ENCODE measurements at places on chromosomes 6 and 20. TPM values are rescaled to one million over a fixed set of nuclear protein-coding genes. Genes with fewer than 3 reads are reported as not detected.
A peak's percentile ranks its signal among the peaks of the same experiment; 100 is the strongest.

- no peak for DNase-seq
These were observed 116.5 kb upstream of the PRND start for GRCh38 chr20:4605166-4605565.

GRCh38 chr6:30194797-30195690 lies 18.2 kb downstream of the TRIM26 start:
- DNase-seq = no peak

GRCh38 chr6:16199804-16200203 lies 38.6 kb upstream of the GMPR start:
- DNase-seq = no peak

GRCh38 chr6:112466373-112467151 lies 119.4 kb downstream of the RFPL4B start:
- no peak for DNase-seq

- DNase-seq = no peak
These were observed 50.7 kb upstream of the ERVFRD-1 start for GRCh38 chr6:11162262-11162661.

DNA sequence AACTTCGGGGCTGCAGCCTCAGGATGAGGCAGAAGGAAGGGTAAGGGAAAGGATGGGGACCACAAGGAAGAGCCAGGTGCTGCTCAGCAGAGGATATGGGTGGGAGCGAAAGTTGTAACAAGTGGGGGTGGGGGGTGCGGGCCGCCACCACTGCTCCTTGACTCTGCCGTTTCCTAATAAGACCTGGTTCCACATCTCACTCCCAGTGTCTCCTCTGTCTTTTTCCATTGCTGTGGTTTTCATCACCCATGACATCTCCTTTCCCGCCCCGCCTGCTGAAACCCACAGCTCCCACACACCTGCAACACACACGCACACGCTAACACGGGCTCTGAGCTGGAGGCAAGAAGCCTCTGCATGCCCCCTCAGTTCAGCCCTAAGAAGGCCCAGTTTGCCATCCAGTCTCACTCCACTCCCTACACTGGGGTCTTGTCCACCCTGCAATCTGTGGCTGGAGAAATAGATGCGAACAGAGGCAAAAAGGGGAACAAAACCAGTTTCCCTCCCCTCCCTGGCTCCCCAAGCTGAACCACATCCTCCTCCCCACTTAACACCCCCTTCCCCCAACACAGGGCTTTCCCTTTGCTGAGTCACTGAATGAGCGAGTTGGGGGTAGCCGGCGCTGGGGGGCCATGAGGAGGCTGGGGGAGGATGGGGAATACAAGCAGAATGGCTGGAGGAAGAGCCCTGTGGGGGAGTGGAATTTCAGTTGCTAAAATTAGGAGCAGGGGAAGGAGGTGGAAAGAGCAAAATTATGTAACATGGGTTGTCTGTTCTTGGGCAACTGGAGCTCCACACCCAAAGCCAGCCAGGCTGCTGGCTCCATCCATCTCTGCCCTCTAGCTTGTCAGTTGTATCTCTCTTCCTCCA lies 11.5 kb downstream of the NFKBIL1 start:
- peak; percentile 51 for DNase-seq

- no peak for DNase-seq
These were observed 3.9 kb downstream of the RAB44 start for GRCh38 chr6:36701401-36701991.

DNA sequence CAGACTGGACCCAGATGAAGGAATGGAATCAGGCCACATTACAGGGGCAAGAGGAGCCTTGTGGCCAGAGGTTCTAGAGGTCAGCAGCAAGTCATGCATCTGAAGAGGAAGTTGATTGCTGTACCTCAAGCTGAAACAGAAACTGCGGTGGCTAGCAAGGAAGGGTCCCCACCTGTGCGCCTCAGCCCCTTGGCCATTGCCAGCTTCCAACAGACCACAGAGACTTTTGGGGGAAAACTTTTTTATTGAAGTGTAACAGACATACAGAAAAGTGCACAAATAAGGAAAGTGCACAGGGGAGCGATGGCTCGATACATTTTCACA lies 26.8 kb upstream of the SLC9A8 start:
- no peak for DNase-seq

HTR1E gene
- total RNA-seq = not detected

GRCh38 chr20:57441510-57442154 lies 50.4 kb downstream of the RBM38 start:
- no peak for DNase-seq

TSPO2 gene
- total RNA-seq = not detected

- DNase-seq = no peak
These were observed 10.3 kb upstream of the DST start for GRCh38 chr6:56652994-56653393.

DNA sequence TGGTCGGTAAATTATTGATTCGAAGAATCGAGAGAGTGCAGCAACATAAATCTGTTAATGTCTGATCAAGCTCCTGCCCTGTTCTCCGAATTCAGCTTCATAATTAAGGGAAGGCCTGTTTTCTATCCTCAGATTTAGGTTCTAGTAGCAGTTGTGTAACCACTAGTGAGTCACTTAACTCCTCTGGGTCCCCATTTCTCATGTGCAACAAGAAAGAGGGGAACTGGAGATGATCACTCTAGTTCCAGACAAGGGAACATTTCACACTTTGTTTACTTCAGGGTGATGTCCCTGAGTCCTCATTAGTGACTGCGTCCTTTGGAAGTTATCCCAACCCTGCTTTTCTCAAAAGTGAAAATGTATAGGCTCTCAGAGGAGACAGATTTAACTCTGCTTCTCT lies 68.1 kb upstream of the RNF146 start:
- DNase-seq = no peak

SIRPB1 gene
- total RNA-seq = 2.1 TPM

DNA sequence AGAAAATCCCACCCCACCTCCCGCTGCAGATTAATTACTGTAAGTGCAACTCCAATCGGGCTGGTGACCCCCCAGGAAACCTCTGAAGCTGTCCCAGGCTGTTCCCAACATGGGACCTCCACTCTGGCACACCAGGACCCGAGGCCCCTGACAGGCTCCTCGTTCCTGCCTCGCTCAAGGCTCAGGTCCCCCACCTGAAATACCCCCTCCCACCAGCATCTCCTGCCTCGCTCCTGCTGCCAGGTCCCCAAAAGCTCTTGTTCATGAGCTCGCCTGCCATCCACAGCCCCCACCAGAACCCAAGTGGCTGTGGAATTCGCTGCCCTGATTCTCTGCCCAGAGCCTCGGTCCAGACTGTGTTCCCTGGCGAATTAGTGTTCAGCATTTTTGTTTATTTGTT lies 26.1 kb downstream of the NPEPL1 start:
- no peak for DNase-seq

DNA sequence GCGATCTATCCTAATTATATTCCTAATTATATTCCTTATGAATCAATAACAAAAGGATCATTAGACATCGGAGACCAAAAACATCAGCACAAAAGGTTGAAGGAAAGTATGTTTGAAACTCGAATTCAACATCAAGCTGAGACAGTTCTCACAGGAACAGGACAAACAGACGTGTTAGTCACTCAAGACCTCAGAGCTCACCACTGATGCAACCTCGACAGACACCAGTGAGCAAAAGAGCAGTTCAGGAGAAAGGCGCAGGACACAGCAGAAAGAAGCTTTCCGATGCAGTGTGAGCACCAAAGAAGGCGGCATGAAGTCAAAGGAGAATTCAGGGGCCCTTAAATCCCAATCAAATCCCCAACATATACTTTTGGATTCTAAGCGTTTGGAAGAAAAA lies 6.3 kb upstream of the RAMACL start:
- no peak for DNase-seq

GRCh38 chr20:46828471-46828870 lies 66.2 kb upstream of the EYA2 start:
- DNase-seq = no peak

EFCAB8 gene
- not detected for total RNA-seq

- DNase-seq = no peak
These were observed 73.6 kb downstream of the POPDC3 start for GRCh38 chr6:105106260-105106659.

- DNase-seq = no peak
These were observed 12.2 kb downstream of the DLL1 start for GRCh38 chr6:170278743-170279094.

- DNase-seq = no peak
These were observed 52.4 kb downstream of the CEBPB start for GRCh38 chr20:50242863-50243609.

DNA sequence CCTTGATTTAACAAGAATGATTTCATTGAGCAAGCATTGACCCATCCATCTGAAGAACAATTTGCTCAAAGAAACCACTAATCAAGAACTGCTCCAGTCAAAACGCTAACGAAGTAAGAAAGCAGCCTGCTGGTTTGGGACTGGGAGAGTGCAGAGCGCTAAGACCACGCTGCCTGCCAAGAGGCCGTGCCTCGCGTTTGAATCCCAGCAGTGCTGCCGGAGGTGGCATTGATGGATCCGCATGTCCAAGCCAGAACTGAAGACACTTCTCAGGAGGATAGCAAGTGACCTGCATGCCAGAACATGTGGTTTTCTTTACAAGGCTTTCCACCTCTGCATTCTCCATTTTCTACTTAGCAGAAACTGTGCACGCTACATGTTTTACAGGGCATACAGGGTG lies 105.2 kb upstream of the FOXC1 start:
- no peak for DNase-seq

DNA sequence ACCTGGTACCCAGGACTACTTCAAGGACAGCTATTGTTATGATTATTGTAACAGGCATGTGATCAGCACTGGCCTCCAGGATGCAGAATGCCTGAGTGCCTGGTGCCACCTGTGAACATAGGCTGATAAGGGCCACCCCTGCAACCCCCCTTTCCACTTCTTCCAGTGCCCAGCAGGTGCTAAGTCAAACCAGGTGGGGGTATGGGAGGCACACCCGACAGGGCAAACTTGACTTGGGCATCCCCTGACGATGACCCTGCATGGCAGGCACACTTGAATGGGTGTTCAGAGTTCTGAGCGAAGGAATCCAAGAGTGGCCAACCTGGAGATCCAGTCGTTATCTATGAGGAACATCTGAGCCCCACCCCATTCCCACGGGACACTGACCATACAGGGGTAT lies 3.4 kb downstream of the ADA start:
- DNase-seq = peak; percentile 45

DNA sequence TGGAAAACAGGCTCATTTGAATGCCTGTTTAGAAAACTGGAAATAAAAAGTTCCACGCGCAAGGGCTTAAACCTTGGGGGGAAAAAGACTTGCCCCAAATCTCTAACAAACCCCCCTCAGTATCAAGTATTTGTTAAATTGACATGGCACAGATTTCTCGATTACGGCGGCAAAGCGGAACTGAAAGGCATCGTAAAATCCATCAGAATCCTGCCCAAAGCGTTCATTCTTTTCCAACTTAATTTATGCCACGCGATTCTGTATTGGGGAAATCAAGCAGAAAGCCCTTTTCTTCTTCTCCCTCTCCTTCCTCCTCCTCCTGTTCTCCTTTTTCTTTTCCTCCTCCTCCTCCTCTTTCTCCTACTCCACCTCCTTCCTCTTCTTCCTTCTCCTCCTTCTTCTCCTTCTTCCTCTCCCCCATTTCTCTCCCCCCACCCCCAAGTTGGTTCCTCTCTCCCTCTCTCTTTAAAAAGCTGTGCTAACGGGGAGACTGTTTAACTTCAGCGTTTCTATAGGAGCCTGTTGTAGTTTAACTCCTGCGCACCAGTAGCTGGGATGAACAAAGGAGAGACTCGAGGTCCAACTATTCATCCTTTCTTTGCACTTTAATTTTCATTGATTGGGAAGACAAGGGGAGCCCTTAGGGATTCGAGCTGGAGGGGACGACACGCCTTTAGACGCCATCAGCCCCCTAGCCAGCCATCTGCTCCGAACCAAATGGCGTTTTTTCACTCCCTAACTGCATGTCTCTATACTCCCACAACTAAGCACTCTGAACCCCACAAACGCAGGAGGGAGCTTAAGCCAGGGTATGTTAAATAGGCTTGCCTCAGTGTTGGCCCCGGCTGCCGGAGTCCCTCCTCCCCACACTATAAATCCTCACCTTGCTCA lies 2.7 kb upstream of the DLL1 start:
- no peak for DNase-seq

DNA sequence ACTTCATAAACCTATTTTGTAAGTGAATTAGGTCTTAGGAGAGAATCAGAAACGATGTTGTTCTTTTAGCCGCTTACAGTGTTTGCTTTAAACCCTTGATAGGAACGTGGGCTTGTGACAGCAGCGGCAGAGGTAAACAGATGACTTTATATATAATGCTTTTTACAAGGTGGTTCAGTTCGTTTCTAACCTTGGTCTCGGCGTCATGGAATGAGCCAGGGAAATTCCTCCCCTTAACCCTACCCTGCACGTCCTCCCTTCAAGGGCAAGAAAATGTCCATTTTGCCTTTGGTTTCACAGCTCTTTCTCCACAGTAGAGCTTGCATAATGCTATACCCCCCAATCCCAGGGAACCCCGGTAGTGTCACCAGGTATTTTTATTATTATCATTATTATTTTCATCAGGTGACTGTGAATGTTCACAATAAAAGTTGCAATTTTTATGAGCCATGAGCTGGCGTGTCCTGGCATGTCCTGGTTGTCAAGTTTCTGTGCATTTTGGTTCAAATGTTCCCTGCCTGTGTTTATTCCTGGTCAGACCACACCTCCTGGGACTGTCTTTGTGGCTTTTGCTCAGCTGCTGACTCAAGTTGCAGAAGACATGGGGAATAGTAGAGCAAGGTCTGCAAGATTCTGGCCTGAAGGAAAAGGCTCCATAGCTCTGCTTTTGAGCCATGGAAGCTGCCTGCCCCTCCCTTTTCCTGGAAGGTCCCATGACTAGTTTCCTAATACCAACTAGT lies 112.8 kb upstream of the BMP2 start:
- DNase-seq = no peak

OR12D2 gene
- not detected for total RNA-seq

- DNase-seq = no peak
These were observed 397.5 kb downstream of the HDGFL1 start for GRCh38 chr6:22966691-22967422.

DNA sequence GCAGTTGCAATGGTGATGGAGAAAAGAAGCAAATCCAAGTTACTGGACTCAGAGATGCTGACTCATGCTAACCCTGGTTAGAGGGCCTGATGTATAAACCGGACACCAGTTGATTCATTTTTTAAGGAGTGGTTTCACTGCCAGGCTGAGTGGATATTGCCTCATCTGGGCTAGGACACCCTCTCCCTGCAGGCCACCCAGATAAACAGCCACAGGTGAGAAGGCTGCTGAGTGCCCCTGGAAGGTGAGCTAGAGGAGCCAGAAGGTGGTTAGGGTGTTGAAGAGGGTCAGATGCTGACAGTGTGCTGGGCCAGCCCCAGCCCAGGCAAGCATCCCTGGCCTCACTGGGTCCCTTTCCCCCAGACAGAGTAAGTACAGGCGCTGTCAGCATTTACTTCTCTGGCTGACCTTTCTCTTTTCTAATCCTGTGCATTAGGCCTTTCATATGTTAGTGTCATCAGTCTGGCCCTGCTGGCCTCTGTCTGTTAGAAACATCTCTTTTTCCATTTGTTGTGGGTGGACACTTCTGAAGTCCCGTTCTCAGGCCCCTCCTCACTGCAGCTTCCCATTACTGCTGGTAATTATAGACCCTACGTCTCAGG lies 13.5 kb downstream of the EPB41L1 start:
- no peak for DNase-seq

PRELID3B gene
- total RNA-seq = 43.2 TPM

- DNase-seq = no peak
These were observed 27.3 kb downstream of the PDRG1 start for GRCh38 chr20:31924561-31924960.

BMP6 gene
- total RNA-seq = 2.7 TPM

GRCh38 chr6:150322466-150322871 lies 46.3 kb upstream of the IYD start:
- peak; percentile 41 for DNase-seq

TNFRSF21 gene
- 6.0 TPM for total RNA-seq

GRCh38 chr6:12060780-12061609 lies 48.9 kb downstream of the HIVEP1 start:
- peak; percentile 72 for DNase-seq
